H9 (cell line): ENCODE measurements at places on chromosomes 3 and 15.
A peak's percentile ranks its signal among the peaks of the same experiment; 100 is the strongest.

DNA sequence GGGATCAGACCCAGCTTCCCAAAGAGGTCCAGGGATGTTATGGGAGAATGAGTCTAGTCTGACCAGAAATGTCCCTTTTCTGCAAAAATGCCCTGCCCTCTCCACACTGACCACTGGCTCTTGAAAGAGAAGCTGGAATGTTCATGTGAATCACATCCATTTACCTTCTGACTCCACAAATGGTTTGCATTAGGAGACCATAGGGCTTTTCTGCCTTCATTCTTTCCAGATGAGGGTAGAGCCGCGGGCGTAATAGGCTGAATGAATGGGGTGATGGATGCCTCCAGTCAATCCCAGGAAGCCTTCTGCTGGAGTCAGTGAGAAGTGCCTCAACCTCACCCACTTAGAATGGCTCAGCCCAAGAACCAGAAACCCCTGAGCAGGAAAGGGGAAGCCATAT, 47.2 kb upstream of the IREB2 start:
- no peak for DNase-seq

- no peak for DNase-seq
These were observed 61.3 kb upstream of the TAMM41 start for GRCh38 chr3:11907667-11908660.

DNA sequence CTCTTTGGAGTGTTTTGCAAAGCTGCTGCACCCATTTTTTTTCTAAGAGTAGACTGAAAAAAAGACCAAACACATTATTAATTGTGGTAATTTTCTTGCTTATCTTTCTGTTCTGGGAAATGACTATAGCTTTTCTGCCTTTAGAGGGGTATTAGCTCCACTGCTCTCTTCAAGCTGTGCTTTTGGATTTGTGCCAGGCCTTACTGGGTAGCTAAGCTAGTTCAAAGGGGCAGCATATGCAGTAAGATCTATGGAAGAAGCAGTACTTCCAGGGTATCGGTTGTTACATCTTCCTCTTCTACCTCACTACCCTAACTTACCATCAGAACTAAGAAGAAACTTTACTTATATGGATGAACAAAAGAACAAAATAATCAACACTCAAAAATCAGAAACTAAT, 28.7 kb upstream of the ARIH1 start:
- DNase-seq: no peak

DNA sequence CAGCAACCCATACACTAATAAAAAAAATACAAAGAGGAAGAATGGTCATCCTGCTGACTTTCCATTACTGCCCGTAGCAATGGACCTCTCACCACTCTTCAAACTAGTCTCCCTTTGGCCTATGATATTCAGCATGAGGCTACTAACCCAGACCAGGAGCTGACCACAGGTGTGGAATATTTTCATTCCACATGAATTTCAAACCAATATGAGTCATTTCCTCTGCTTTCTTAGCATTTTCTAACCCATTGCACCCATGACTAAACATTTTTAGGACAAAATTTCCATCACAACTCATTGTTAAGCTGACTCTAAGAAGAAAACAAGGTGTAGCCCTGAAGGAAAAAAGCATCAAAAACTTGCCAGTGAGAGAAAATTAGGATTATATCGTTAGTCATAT, 34.0 kb upstream of the ZPLD1 start:
- DNase-seq: no peak

DNA sequence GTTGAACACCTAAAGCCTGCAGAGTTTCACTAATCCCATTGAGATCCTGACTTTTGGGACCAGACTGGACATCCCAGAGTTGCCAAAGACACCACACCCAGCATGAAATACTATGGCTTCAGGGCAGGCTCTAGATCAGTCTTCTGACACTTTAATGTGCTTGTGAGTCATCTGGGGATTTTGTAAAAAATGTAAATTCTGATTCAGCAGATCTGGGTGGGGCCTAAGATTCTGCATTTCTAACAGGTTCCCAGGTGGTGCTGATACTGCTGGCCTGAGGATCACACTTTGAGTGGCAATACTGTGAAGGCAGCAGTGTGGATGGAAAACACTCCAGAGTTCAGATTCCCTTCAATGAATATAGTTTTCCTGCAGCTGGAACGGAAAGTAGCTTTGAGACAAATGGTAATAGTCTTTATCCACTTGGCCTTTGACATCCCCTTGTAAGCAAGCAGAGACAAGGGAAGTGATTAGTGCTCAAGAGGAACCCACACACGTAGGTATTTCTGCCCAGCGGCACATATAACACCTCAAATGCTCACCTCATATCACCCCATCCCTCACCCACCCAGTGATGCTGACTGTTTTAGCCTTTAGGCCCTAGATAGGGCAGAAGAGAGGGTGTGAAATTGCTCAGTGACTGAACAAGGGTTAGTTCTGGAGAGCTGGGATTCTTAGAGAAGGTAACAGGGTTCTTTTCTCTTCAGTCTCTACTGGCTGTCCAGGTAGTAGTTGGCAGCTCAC, 51.5 kb upstream of the GSK3B start:
- DNase-seq: no peak

DNA sequence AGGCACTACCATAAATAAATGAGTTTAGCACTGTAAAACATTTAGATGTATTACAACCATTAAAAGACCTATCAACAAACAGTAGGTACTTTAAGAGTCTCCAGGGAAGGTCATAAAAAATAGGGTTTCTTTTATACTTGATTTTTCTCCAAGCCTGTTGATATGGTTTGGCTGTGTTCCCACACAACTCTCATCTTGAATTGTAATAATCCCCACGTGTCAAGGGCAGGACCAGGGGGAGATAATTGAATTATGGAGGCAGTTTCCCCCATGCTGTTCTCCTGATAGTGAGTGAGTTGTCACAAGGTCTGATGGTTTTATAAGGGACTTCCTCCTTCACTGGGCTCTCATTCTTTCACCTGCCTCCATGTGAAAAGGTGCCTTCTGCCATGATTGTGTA, 468.9 kb upstream of the UBE2E2 start:
- no peak for DNase-seq

DNA sequence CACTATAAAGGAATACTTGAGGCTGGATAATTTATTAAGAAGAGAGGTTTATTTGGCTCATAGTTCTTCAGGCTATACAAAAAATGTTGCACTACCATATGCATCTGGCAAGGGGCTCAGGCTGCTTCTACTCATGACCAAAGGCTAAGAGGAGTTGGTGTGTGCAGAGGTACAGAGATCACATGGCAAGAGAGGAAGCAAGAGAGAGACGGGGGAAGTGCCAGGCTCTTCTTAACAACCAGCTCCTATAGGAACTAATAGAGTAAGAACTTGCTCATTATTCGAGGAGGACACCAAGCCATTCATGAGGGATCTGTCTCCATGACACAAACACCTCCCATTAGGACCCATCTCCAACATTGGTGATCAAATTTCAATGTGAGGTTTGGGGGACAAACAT, 6.0 kb upstream of the FNDC3B start:
- no peak for DNase-seq

DNA sequence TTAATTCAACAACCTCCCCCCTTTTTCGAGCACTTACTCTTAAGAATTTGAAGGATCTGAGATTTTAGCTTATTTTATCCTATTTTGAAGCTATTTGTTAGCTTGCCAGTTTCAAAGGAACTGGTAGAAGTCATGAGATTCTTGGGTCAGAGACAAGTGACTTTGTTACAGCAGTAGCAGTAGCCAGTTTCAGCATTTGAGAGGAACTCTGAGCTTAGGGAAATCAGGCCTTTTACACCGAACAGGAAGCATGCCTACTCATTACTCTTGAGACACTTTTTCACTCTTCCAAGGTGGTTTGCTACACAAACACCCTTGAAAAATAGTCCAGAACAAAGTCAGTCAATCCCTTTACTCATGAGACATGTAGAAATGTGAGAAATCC, 24.5 kb upstream of the TM4SF1 start:
- DNase-seq: no peak

DNA sequence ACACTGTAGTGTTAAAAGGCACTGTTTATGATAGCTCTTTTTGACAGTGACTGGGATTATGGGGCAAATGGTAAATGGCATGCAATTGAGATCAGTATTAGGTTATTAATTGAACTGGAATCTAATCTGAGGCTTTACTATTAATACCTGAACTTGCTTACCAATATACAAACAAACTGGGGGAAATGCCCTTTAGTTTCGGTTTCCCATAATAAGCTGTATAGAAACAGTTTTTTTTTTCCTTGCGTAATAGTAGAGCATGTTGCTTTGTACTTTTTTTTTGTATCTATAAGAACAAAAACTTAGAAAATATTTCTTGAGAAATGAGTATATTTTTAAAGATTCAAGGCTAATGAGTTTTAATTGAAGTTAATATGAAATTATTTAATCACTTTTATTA, 95.0 kb downstream of the FNDC3B start:
- DNase-seq: no peak

- no peak for DNase-seq
These were observed 340.2 kb upstream of the CBLB start for GRCh38 chr3:106208967-106209366.

GRCh38 chr3:124467980-124468902, 262.0 kb upstream of the UMPS start:
- peak; percentile 79 for DNase-seq

- no peak for DNase-seq
These were observed 43.8 kb downstream of the HRH1 start for GRCh38 chr3:11198070-11198469.

DNA sequence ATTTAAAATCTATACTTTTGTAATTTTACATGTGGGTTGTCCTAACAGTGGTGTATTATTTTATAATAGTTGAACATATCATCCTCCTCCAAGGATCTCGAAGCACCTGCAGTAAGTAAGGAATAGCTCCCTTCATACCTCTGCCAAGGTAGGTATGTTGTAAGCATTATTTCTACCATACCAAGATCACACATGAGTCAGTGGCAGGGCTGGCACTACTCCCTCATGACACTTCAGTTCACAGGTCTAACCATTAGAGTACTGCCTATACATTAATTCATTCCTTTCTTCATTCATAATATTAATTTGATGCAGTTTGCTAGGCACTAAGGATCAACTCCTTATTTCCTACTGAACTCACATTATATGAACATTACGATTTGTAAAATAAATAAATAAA, 11.9 kb upstream of the LEKR1 start:
- DNase-seq: no peak

DNA sequence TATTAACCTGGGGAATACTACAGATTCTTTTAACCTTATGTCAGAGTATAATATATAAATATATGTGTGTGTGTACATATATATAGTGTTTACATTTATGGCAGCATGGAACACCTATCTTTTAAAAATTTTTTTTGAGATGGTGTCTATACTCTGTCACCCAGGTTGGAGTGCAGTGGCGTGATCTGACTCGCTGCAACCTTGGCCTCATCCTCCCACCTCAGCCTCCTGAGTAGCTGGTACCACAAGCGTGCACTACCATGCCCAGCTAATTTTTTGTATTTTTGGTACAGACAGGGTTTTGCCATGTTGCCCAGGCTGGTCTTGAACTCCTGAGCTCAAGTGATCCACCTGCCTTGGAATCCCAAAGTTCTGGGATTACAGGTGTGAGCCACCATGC, 18.5 kb upstream of the ERICH6 start:
- no peak for DNase-seq

DNA sequence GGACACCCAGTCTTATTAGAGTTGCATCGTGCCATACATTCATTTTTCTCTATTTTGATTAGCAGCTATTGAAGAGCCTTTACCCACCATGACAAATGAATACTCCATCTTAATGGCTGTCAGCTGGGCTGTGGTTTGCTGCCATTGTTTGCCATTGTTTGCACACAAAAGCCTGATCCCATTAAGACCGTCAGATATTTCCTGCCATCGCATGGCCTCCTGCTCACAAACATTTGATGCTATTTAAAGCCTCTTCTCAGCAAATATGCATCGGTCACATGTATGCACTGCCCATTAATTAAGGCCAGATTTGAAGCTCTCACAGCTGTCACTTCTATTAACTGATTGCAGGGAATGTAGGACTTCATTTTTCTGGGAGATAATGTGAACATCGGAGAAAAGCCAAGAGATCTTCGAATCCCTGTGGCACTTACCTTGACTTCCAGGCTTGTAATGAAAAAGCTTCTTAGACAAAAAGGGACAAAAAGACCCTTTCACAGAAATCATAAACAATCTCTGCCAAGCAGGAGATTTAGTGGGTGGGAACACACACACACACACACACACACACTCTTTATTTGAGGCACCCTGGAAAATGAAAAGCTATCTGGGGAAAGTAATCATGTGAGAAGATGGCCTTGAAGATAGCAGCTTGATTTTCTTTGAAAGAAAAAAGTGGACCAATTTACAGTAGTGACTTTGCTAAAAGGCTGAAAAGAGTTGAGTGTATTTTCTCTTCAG, 175.4 kb upstream of the NR2E3 start:
- DNase-seq: no peak

- no peak for DNase-seq
These were observed 3.1 kb downstream of the AP4E1 start for GRCh38 chr15:50911621-50912020.

GRCh38 chr15:94097552-94097951, 133.8 kb upstream of the MCTP2 start:
- no peak for DNase-seq

DNA sequence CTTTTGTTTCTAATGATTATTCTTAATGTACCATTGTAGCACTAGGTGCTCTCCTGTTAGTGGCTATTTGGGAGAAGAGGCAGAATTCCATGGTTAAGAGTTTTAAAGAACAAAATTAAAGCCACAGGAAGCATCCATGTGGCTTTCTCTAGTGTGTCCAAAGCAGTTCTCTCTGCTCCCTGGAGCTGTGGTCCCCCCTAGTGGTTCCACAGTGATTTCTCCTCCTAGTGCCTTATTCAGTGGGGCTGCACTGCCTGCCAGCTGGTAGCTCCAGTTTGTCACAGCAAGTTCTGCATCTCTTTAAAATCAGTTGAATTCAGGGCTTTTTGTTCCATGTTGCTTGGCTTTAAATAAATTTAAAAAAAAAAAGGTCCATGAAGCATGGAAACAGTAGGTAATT, 39.6 kb upstream of the FAM98B start:
- peak; percentile 56 for DNase-seq

DNA sequence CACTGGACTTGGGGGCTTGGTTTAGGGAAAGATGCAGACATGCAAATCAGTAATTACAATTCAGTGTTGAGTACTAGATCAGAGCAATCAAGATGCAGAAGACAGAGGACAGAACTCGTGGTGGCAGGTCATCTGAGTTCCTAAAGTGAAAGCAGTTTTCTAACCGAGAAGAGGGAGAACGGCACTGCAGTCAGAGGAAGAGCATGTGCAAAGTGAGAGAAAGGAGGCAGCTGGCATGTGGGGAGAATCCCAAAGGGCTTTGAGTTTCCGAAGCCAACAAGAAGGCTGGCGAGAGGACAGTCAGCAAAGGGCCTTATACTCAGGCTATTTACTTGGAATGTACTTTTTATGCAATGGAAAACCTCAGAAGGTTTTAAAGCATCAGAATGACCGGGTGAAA, 87.0 kb downstream of the ANP32A start:
- no peak for DNase-seq

DNA sequence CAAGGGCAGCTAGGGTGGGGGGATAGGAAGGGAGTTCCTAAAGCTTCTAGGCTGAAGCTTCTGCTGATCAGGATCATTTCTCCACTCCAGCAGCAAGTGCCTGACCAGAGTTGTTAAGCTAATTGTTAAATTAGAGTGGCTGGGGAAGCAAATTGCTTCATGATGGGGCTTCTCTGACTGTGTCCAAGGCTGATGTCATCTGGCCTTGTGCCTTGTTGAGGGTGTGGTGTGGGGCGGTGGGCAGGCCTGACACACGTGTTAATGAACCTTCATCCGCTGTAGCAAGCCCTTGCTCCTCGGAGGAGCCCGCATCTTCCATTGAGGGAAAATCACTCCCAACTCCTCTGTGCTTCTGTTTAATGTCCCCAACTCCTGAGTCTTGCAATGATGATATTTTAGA, 84.3 kb upstream of the ROPN1 start:
- no peak for DNase-seq

- DNase-seq: no peak
These were observed 793.5 kb upstream of the CADM2 start for GRCh38 chr3:84165328-84165727.
